ENCODE measurements at places on chromosomes 7 and 10.

GRCh38 chr10:11407939-11408338 is 203.5 kb downstream of the USP6NL start:
- no peak for DNase-seq

DNA sequence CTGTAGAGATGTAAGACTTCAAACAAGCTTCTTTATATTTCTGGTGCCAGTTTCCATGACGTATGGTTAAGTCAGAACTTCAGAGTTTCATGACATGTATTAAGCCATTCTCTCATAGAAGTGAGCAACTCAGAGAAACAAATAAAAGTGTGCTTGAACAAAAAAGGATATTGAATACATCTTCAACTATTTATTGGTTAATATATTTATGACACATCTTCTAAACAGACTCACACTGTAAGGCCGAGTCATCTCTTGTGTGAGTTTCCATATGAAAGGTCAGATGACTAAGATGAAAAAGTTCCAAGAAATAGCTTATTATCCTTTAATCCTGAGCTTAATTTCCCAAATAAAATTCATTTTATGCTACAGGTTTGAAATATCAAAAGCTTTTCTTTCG is 105.5 kb upstream of the CSTF2T start:
- no peak for DNase-seq

DNA sequence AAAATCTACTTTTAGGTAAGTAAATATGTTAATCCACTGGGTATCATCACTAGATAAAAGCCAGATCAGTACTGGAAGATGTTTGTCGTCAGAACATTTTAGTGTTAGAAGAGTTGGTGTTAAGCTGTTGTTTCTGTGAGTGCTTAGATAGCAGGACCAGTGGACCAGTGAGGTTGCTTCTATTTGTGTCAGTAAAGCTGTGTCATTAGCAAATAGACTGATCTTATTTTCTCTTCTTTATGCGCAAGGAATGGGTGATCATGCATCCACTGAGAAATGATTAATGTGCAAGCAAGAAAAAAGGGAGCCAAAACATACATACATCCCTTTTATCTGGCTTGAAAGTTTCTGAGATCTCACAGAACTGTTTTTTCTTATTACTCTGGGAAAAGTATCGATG is 42.6 kb downstream of the EXOC4 start:
- no peak for DNase-seq

DNA sequence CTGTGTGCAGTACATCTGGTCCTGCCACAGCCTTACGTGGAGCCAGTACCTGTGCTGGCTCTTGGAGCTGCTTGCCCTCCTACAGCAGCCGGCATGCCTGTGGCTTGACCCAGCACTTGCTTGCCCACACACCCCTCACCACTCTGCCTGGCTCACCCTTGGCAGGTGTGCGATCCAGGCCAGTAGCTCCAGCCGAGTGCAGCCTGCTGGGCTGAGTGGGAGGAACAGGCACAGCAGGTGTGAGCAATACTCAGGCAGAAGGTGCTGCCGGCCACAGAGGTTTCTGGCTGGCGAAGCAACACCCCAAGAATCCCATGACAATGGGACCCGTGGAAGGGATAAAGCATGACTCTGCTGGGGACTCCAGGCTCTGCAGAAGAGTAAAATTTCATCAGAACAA is 173.5 kb upstream of the ADCY1 start:
- no peak for DNase-seq

Measured in activated CD4-positive, CD25-positive, alpha-beta regulatory T cell treated with anti-CD3 and anti-CD28 coated beads, Interleukin-2, amount 50 U/mL, for 72 hours (primary cell).